ENCODE measurements at places on chromosomes 2 and 18.
A peak's percentile ranks its signal among the peaks of the same experiment; 100 is the strongest.

DNA sequence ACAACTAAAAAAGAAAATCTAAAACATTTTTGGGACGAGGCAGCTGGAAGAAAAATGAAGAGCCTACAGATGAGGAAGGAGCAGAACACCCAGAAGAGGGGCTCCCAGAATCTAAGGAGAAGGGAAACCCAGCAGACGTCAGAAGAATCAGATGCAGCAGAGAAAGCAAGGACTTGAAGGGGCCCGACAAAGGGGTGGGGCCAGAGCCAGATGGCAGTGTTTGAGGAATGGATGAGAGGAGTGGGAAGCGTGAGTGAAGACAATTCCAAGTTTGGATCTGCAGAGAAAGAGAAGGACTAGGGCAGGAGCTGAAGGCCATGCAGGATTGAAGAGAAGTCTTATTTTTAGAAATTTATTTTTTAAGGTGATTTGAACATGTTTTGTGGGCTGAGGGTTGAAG, 19.3 kb downstream of the PTMA start:
- DNase-seq, result no peak

DNA sequence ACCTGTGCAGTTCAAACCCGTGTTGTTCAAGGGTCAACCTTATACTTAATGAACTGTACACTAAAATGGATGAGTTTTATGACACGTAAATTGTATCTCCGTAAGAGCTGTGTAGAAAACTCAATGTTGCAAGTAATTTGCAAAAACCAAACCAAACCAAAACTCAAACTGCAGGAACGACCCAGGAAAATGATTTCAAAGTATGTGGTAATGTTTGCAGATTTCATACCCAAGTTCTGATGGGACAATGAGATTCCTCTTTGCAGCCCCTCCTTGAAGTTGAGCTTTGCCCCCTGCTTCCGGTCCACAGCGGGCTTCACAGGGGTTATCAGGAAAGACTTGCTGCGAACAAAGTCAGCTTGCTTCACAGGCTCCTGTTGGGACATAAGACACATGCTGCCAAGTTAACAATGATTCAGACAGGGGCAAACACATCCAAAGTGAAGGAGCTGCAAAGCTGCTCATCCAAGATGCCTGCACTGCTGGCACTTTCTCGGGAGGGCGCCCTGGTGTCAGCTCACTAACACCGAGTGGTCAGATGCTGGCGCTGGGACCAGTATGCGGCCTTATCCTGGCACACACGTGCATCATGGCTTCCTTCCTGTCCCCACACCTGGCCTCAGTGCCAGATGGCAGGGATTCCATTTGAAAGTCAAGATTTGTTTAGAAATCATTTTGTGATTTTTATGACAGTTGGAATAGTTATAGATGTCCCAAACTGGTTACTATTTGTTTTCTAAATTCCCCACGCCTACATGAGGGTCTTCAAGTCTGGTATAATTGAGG, 65.2 kb upstream of the MGAT4A start:
- DNase-seq, result no peak

DNA sequence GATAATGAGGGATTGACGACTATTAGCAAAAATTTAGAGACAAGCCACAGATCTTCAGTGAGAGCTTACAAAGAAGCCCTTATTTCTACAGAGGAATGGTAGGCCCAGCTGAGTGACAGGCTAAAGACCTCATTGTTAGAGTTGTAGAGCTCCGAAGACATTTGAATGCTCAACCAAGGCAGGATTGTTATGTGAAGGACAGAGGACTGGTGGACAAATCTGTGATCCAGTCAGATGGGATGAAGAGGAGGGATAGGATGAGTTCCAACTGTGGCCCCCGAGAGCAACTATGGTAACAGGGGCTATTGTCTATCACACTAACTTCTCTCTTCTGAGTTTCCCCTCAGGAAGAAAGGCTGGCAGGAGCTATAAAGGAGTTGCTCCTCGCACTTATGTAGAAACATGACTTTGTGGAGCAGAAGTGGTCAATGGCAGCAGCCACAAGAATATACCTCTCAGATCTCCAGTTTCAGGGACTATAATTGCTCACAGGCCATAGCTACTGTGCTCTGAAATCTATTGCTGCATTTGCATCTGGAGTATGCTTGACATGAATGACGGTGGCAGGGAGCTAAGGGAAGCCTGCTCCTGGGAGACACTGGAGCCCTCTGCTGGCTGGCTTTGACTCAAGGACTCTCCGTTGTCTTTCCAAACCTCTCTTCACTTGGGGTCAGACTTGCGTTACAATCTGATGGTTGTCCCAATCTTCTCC, 50.3 kb upstream of the GREB1L start:
- DNase-seq, result peak; percentile 61

- DNase-seq, result no peak
Measured at GRCh38 chr2:176421297-176422050, 152.2 kb downstream of the MTX2 start.

DNA sequence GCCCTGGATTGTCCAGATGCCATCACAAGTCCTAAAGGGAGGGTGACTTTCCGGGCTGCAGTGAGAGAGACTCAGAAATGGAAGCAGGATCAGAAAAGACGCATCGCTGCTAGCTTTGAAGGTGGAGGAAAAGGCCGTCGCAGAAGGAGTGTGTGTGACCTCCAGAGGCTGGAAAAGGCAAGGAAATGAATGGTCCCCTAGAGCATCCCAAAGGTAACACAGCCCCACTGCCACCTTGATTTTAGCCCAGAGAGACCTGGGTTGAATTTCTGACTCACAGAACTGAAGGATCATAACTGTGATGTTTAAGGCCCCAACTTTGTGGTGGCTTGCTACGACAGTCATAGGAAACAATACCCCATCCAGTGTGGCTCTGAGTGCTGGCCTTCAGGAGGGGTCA, 8.6 kb upstream of the NCK2 start:
- DNase-seq, result no peak

- no peak for DNase-seq
Measured at GRCh38 chr2:30798536-30798991, 8.7 kb downstream of the CAPN13 start.

DNA sequence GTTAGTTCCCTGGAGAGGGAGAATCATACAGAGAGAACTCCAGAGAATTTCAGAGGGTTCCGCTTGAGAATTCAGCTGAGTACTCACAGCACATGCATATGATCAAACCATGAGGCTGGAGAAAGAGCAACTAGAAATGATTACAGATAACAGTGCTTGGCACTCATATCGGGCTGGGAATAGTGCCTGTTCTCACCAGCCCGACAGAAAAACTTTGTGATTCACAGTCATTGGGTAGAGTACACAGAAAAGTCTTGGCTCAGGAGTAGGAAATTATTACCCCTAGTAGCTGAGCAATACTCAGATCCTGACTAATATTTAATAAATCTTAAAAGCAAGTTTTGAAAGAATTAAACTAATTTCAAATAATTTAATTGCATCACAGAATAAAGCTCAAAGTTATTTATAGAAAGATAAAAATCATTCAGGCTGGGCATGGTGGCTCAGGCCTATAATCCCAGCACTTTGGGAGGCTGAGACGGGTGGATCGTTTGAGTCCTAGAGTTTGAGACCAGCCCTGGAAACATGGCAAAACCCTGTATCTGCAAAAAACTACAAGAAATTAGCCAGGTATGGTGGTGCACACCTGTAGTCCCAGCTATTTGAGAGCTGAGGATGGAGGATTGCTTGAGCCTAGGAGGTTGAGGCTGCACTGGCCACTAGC, 6.8 kb downstream of the WDPCP start:
- no peak for DNase-seq
